ENCODE measurements at places on chromosomes 6 and 20.

DNA sequence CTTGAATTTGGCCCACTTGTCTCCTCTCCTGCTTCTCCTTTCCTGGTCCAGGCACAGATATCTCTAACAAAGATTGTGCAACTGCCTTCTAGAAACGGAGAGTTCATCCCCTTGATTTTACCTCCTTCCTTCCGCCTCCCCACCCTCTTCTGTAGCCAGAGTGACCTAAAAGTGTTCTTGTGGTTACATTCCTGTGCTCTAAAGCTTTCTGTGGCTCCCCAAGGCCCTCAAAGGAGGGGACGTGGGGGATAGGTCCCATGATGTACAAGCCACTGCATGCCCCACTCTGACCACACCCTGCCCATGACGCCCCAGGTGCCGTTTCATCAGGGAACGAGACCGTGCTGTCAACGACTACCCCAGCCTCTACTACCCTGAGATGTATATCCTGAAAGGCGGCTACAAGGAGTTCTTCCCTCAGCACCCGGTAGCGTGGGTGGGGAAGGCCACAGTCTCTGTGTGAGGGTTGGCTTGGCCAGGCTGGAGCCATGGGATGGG lies 8.2 kb downstream of the CDC25B start:
- no peak for DNase-seq

- DNase-seq, result peak; percentile 70
These were observed 69.0 kb downstream of the MOCS1 start for GRCh38 chr6:39865011-39865888.

GRCh38 chr20:38982291-38982690 lies 20.1 kb downstream of the DHX35 start:
- no peak for DNase-seq

GRCh38 chr6:134822920-134823709 lies 126.8 kb downstream of the ALDH8A1 start:
- peak; percentile 43 for DNase-seq

DNA sequence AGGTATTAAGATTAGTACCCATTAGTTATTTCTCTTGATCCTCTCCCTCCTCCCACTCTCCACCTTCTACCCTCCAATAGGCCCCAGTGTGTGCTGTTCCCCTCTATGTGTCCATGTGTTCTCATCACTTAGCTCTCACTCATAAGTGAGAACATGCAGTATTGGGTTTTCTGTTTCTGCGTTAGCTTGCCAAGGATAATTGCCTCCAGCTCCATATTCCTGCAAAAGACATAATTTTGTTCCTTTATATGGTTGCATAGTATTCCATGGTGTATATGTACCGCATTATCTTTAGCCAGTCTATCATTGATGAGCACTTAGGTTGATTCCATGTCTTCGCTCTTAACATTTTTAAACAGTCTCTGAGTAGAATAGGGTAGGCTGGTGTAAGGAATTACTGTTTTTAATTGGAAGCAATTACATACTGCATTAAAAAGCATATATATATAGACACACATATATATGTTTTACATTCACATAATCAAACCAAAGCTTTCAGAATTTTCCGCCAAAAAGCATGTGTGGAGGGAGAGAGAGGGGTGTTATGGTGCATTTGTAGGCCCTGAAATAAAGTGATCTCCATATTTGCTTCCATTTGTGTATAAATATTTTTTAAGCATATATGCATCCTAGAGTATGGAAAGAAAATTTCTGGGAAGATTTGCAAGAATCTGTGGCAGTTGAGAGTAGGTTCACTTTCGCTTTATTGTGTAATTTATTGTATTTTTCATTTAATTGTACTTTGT lies 709 bp upstream of the ANKEF1 start:
- no peak for DNase-seq

DNA sequence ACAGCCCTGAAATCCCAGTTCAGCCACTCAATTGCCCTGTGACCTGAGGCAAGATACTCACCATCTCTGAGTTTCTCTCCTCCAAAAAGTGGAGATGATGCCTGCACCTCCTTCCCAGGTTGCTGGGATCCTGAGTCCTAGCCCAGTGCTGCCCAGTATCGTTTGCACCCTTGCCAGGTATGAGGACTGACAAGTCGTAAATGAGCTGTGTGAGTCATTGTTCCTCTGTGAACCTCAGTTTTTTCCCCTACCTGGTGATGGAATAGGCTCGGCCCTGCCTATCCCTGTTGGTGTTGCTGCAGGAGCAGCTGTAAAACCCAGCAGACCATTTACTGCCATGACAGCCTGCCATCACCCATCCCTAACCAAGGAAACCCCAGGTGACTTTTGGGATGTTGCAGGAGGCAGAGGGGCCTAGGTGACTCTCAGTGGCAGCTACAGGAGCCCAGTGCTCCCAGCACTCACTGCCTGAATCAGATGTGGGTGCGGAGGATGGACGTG lies 229.3 kb downstream of the SYNDIG1 start:
- DNase-seq, result no peak

DNA sequence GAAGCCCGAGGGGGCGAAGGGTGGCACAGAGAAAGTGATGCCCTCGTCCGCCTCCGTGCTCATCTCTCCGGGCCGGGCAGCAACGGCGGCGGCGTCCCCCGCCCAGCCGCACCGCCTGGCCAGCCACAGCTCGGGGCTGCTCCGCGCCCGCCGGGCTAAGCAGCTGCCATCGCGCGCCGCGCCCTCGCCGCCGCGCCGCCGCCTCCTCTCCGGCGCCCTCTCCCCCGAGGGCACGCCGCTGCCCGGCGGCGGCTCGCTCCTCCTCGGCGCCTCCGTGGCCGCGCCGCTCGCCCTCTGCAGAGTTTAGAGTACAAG lies 225 bp downstream of the MAP3K5 start:
- DNase-seq, result no peak

- no peak for DNase-seq
These were observed 121.3 kb downstream of the VEGFA start for GRCh38 chr6:43891072-43891870.

DNA sequence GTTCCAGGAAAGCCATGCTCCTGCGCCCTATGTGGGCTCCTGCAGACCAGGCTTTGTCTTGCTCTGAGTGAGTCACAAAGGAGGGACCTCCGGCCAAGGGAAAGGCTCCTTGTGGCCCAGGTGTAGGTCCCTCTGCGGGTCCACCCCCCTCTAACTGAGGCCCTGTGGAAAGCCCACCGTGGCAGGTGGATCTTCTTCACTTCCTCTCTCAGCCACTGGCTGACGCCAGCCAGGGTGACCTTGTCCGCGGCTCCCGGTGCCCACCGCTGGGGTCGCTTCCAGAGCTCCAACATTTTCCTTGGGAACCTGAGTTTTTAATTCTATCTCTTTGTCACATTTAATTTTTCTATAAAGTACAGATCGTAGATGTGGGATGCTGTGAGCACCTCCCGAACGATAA lies 54.1 kb downstream of the SMOC2 start:
- no peak for DNase-seq

DNA sequence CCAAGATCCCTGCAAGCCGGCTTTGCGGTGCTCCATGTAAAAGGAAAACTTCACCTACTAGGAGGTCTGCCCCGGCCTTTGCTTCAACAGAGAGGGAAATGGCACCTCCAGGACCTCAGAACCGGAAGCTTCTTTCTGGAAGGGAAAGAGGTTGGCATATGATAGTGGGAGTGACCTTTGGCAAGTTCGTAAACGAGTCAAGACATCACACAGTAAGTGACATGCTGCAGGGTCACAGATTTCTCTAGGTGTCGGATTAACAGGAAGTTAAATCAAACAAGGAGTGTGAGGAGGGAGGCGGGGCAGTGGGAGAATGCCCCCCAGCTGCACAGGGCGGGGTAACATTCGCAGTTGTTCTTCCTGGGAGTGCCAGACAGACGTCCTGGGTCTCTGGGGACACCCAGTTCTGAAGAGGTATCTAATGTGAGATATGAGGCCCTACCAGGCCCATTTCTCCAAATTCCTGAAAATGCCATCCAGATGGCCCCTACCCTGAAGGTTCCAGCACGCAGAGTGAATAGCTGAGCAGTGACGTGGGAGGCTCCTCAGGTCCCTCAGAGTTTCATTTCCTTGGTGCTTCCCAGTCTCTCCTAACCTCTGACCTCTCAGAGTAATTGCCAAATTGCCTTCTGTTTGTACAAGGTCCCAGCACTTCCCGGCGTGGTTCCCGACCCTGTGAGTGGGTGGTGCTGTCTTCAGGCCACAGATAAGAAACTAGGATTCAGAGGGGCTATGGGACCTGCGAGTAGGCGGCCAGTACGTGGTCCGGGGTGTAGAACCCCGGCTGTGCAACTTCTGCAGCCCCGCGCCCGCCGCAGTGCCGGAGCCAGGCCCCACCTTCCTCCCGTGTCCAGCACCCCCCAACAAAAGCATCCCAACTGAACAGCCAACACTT lies 1.9 kb downstream of the RRBP1 start:
- DNase-seq, result no peak

DNA sequence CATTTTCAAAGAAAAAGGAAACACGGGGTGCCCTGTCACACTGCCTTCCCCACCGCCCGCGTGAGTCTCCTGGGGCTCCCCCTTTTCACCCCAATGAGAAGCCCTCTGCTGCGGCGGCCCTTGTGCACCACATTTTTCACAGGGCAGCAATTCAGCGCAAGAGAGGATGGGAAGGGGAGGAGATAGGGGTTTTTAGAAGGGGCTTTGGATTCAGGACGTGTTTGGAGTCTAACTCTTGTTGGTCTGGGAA lies 726 bp upstream of the ARFGEF3 start:
- DNase-seq, result no peak

DNA sequence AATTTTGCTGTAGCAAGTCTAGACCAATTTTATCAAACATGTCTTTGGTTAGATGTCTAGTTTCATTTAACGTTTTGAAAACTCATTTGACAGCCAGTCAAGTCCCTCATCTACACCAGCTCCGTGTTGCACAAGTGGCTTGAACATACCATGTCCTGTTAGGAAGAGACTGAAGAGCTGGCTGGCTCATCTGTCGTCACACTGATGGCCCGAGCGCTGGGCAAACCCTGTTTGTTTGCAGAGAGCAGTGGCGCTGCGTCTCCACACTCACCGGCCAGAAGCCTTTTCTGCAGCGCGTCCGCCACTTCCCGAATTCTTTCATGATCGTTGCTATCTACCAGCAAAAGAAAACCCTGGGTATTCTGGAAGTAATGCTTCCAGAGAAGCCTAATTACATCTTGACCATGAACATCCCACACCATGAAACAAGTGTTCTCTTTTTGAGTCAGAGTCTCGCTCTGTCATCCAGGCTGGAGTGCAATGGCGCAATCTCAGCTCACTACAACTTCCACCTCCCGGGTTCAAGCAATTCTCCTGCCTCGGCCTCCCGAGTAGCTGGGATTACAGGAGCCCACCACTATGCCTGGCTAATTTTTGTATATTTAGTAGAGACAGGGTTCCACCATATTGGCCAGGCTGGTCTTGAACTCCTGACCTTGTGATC lies 10.7 kb upstream of the TCFL5 start:
- no peak for DNase-seq

DNA sequence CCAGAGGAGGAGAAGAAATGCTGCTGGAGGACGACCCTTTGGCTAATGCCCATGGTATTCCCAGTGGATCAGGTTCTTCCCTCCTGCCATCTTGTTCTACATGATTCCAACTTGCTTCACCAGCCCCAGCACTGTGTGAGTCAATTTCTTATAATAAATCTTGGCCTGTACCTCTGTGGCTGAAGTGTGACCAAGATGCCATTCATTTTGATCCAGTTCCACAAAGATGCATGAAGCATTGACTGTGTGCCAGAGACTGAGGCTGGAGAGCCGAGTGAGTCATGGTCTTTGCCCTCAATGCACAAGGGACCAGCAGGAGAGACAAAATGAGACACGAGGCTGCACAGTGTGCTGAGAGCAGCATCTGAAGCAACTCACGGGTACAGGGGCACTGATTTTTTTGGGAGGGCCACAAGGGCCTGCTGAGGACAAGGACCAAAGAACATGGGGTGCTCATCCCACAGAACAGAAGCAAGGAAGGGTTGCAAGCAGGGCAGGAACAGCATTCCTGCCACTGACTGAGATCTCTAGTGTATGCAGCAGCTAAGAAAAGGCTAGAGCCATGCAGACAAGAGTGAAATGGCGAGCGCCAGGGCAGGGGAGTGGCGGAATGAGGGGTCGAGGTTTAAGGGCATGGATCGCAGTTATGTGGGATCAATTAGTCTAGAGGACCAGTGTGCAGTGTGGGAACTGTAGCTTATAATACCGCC lies 207.0 kb downstream of the THBS2 start:
- DNase-seq, result no peak

DNA sequence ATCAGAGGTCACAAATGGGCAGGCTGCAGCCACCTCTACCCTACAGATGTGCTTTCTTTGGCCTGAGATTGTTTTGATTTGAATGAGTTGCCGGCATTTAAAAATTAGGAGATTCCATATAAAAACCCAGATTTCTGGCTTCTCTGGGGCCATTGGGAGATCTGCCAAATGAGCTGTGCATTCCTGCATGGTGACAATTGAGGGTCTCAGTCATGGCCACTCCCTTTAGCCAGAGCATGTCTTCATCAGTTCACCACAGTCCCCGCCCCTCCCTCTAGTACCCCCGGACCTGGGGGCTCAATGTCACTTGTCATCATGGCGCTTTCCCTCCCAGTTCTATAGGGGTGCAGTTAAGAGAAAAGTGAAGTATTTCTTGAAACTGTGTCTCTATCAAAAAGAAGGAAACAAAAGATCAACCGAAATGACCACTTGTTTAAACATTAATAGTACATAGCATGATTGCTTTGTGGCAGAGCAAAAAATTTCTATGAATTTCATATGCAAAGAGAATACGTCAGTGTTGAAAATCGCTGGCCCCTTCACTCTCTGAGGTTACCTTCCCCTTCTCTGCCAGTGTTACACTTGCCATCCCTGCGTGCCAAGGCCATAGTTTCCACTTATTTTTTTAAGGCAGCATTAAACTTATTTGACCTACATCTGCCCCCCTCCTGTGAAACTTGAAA lies 21.1 kb downstream of the EYA2 start:
- no peak for DNase-seq

GRCh38 chr6:93266116-93266817 lies 153.1 kb downstream of the EPHA7 start:
- no peak for DNase-seq

- DNase-seq, result no peak
These were observed 223.5 kb downstream of the MEI4 start for GRCh38 chr6:77876300-77876699.

- no peak for DNase-seq
These were observed 403.9 kb upstream of the JARID2 start for GRCh38 chr6:14841901-14842421.

DNA sequence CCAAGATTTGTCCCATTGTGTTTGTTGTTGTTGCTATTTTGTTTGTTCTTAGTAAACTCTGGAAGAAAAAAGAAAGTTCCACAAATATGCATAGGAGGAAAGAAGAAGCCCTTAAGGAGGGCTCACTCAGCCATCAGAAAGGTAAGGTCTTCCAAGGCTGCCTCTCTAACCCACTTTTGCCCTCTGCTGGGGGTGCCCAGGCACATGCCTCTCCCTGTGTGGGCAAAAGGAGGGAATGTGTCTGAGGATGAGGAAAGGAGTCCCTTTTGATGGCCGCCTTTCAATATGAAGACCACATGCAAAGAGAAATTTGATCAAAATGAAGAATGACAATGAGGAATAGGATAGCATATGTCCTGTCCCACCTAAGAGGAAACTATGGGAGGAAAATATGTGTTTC lies 248.2 kb upstream of the POU3F2 start:
- no peak for DNase-seq

GRCh38 chr20:33814238-33814712 lies 3.1 kb downstream of the CHMP4B start:
- peak; percentile 37 for DNase-seq

GRCh38 chr6:136568129-136568528 lies 17.9 kb upstream of the MAP7 start:
- no peak for DNase-seq

GRCh38 chr6:55023230-55023629 lies 151.1 kb upstream of the HCRTR2 start:
- no peak for DNase-seq
